ENCODE measurements at places on chromosomes 2 and 18.

- DNase-seq: no peak
These were observed 773.0 kb downstream of the CPS1 start for GRCh38 chr2:211329421-211329820.

DNA sequence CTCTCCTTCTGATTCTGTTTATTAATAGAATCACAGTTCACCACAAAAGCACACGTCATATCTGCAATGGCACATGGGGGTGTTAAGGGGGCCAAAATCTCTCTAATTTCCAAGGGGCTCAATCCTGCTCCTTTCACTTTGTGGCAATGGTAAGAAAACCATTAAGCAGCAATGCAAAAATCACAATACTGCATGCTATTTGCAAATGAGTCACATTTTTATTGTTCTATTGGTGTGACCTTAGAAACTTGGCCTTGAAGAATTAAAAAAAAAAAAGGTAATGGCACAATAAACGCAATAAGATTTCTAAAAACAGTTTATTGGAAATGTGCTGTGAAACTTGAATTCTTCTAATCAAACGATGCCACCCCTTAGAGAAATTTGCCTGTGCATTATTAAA, 251.5 kb downstream of the ZNF521 start:
- DNase-seq: no peak

DNA sequence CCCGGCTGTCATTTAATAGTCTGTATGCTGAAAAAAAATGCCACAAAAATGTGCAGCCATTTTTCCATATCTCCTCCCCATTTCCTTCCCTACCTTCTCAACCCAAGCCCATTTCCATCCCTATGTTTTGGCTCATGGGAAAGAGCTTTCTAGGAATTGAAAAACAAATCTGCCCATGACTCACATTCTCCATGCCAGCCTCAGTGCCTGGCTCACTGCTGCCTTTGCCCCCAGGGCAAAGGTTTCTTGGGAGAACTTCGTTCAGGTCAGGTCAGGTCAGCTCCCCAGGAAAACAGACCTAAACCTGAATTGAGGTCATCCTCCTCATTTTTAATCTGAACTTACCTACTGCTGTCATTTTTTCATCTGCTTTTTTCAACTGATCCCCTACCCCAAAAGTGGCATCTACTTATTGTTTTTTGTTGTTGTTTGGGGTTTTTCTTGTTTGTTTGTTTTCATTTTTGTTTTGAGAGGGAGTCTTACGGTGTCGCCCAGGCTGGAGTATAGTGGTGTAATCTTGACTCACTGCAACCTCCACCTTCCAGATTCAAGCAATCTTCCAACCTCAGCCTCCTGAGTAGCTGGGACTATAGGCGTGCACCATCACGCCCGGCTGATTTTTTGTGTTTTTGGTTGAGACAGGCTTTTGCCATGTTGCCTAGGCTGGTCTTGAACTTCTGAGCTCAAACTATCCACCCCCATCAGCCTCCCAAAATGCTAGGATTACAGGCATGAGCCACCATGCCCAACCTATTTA, 66.7 kb downstream of the FECH start:
- no peak for DNase-seq

DNA sequence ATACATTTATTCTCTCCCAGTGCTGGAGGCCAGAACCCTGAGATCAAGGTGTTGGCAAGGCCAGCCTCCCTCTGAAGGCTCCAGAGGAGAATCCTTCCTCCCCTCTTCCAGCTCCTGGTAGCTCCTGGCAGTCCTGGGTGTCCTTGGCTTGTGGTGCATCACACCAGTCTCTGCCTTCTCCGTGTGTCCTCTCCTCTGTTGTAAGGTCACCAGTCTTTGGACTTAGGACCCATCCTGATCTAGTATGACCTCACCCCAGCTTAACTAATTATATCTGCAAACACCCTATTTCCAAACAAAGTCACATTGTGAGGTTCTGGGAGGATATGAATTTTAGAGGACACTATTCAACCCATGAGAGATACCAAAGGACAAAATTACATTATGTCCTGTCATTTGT, 31.1 kb downstream of the TSHZ1 start:
- DNase-seq: no peak

- no peak for DNase-seq
These were observed 159.8 kb downstream of the DDX1 start for GRCh38 chr2:15751477-15751876.

- no peak for DNase-seq
These were observed 87.5 kb upstream of the SLC35G4 start for GRCh38 chr18:11521853-11522252.

DNA sequence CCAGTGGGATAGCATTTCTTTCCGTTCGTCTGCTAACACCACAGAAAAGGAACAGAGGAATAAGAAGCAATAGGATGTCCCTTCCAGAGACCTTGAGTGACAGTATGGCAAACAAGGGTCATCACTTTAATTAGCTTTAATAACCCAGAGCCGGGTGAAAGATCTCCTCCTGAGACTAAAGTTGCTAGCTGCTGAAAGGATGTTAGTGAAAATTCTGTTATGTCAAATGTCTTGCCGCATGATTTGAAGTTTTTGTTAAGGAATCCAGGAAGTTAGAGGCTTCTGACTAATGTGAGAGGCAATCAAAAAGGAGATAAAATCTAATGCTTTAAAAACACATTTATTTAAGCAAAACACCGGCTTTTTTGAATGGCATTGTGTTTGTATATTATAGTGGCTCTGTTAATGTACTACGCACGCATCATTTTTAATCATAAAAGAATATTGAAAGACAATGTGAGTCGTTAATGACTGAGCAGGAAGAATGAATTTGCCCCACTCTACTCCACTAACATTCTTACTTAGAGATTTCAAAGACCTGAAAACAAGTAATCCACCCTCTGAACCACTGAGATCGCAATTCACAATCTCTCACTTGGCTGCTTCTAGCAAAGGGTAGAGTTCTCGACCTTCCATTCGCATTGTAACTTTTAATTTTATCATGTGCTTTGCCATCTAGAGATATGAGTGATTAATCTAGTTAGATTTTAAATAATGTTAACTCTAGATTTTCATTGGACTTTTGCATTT, 536.6 kb downstream of the LRRTM4 start:
- no peak for DNase-seq

- no peak for DNase-seq
These were observed 36.7 kb downstream of the RMC1 start for GRCh38 chr18:23539911-23540525.

DNA sequence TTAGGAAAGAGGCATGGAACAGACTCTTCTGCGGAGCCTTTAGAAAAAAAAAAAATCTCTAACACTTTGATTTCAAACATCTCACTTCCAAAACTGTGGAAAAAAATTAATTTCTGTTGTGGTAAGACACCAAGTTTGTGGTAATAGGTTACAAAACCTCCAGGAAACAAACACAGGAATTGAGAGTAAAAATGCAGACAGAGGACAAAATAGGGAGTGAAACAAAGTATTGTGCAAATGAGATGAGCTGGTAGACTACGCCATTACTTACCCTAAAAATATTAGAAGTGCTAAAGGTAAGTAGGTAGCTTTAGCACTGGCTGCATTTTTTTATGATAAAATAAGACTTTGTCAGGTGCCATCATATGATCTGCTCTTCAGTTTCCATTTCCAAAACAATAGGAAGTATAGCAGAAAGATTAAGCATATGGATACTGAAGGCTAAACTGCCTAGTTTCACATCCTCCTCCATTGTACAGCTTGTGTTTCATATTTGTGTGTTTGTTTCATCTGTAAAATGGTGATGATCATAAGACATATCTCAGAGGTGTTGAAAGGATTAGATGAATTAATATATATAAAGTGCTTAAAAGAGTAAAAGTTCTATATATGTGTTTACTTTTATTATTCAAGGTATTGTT, 309.2 kb downstream of the NR4A2 start:
- DNase-seq: no peak

DNA sequence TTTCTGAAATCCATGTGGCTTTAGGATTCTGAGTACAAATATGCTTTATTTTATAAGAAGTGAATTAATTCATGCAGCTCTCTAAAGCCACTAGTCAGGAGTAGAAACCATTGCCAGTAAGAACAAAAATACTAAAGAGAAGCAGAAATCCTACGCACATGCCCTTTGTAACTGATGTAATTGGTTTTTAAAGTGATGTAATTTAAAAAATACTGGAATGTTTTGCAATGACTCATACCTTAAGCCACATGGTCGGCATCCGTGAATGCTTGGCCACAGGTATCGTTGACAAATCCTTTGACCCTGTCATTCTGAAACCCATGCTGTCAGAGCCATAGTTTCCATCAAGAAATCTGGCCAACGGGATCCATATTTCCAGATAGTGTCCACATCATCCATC, 213.3 kb downstream of the ACKR3 start:
- DNase-seq: no peak

DNA sequence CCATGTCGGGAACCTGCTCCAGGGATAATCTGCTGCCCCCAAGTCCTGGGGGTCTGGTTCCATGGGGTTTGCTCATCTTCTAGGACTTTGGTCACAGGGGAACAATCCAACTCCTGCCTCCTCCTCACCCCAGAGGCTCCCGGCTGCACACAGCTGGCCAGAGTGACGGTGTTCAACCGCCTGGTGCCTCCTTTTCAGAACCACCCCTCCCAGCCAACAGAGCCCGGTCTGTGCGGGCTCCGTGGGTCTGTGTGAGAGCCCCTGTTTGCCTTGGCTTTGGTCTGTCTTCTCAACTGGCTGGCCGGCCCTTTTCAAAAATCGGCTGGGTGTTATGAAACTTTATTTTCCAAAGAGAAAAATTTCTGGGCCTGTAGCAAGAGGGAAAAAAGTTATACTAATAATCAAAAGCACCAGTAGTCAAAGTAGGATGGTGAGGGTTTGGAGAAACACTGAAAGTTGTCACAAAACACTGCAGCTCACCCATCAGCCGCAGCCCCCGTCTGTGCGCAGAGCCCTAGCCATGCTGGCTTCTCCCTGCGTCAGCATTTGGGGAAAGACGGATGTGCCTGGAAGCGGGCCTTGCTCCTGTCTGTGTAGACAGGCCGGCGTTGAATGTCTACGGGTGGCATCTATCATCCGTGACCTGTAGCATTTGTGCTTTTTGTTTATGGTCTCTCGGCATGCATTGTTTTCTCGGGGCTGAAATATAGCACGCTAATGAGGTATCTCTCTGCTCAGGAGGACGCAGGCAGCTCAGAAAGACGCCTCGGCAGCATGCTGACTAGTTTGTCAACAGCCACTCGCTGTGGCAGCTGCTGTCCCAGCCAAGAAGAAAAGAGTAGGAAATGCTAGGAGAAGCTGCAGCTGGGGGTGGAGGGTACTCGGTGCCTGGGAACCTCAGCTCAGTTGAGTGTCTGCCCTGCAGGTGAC, 138.6 kb downstream of the GLI2 start:
- no peak for DNase-seq

DNA sequence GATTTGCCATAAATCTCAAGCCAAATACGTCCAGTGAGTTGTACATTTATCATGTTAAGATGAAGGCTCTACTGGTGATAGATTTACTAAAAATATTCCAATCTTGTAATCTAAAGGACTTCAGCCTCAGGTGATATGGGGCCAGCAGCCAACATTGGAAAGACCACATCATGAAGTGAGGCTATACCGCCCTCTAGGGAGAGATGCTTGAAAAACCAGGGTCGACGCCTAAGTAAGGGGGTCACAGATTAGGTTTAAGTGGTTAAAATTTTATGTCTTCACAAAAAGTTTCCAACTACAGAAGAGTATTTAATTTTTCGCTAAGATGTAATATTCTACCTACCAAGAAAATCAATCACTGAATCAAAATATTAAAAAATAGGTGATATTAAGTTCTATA, 33.3 kb downstream of the DOCK10 start:
- no peak for DNase-seq

DNA sequence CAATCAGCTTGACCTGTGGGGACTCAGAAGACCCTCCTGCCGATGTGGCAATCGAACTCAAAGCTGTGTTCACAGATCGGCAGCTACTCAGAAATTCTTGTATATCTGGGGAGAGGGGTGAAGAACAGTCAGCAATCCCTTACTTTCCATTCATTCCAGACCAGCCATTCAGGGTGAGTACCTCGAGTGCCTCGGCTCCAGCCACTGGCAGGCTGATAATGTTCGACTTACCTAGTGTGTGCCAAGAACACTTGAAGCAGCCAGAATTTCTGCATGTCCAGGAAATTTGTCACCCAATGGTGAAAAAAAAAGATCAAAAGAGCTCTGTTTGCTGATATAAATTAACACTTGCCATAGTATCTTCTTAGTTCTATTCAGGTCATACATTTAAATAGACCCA, 2.3 kb downstream of the LGALSL start:
- DNase-seq: peak; percentile 68

DNA sequence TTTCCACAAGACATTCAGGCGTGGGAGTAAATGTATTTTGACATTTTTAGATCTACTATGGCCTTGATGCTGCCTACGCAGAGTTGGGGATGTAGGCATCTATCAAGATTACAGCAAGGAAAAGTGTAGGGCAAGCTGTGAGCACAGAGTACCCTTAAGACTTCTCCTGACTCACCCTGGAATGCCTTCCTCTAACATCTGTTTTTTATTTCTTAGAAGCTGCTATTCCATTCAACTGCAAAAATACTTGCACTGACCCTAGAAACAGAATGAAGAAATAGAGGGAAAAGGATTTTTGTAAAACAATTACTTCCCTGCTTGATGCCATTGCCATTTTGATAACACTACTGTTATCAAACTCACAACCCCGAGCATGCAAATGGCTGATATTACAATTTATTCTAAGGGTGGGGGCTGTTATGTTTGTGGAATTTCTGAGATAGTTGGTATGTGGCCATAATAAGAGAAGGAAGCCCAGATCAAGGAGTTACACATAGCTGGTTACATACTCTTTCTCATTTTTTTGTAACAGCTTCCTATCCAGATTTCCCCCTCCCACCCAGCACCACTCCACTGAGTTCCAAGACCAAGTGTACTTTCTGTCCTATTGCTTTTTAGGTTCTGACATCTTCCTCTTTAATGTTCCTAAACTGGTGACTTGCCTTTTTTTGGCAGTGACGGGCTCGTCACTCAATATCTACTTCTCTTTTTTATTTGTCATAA, 6.0 kb upstream of the ROCK1 start:
- DNase-seq: no peak

DNA sequence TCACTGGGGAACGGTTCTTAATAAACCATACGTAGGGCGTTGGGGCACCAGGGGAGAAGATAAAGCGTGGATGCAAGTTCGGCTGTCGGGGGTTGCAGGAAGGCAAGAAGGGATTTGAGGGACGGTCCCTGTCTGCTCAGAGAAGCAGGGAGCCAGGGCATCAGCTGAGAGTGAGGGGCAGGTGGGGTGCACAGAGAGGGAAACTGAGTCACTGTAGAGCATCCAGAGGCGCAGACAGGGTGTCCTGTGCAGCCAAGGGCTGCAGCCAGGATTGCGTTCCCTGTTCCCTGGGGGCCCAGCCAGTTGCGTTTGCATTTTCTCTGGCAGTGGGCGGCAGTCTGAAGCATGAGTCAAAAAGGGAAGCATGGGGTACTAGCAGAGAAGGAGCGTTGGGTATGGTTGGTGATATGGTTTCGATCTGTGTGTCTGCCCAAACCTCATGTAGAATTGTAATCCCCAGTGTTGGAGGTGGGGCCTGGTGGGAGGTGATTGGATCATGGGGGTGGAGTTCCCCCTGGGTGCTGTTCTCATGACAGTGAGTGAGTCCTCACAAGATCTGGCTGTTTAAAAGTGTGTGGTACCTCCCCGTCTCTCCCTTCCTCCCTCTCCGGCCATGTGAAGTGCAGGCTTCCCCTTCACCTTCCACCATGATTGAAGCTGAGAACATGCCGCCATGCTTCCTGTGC, 202.9 kb downstream of the NDUFA10 start:
- no peak for DNase-seq

- no peak for DNase-seq
These were observed 51.1 kb downstream of the AP1S3 start for GRCh38 chr2:223786236-223786635.

- no peak for DNase-seq
These were observed 490.5 kb downstream of the TNS1 start for GRCh38 chr2:217512259-217512658.

- no peak for DNase-seq
These were observed 2.4 kb downstream of the ZNF236 start for GRCh38 chr18:76824754-76825153.
